ENCODE measurements at places on chromosomes 2 and 18. TPM values are rescaled to one million over a fixed set of nuclear protein-coding genes. Genes with fewer than 3 reads are reported as not detected.

PROM2 gene
- total RNA-seq, result 202 TPM

OSGEPL1 gene
- total RNA-seq, result 6.3 TPM

DNA sequence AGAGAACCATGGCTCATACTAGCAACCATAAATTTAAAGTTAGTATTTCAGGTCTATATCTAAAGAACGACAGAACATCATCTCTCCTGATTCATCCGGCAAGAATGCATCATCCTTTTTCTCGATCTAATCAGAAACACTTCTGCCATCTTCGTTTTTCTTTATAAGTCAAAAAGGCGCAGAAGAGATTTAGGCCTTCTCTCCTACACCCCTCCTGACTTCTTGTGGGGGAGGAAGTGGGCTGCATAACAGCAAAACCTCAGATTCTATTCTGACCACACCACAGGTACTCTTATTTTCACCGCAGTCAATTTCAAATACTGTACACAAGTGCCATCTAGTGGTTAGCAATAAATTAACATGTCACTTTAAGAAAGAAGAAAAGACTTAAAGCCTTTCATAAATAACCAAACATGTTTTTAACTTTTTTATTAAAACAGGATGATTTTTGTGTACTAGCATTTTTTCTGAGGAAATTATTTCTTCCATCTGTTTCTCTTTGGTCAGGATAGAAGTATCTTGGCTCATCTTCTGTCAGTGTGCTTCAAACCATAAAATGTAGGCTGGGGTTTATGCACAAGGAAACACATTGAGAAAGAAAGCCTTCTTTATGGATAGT, 48.4 kb upstream of the PIK3C3 start:
- DNase-seq, result no peak

GALNT3 gene
- 96.6 TPM for total RNA-seq

- DNase-seq, result no peak
These were observed 19.1 kb upstream of the FHL2 start for GRCh38 chr2:105417857-105418436.

DNA sequence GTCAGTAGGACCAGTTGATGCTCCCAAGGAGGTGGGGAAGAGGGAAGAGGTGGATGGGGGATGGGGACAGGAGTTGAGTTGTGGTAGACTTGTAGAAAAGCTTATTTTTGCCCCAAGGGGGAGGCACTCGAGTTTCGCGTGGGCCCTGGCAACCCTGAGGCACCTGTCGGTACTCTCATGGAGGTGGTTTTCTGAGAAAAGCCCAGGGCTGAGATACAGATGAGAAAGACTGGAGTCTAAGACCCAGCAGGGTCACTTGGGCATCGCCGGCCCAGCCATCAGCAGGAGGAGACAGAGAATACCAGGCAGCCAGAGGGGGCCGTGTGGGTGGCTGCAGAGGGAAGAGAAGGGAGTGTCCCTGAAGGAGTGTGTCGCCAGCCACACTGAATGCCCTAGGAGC, 57.7 kb upstream of the HPCAL1 start:
- DNase-seq, result no peak

DNA sequence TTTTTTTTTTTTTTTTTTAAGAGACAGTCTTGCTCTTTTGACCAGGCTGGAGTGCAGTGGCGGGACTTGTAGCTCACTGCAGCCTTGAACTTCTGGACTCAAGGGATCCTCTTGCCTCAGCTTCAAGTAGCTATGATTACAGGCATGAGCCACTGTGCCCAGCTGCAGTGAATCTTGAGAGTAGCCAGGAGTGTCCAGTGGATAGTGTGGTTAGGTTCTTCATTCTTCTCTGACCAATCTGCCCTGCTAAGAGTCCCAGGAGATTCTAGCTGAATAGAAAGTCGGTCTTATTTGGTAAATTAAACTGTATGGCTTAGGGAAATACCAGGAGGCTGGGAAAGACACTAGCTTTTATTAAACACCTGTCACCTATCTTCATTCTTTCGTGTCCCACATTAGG, 15.3 kb downstream of the USP39 start:
- no peak for DNase-seq

GRCh38 chr2:118223511-118223991, 135.3 kb downstream of the INSIG2 start:
- no peak for DNase-seq
